ENCODE measurements at places on chromosomes 7 and 10.
A peak's percentile ranks its signal among the peaks of the same experiment; 100 is the strongest.

DNA sequence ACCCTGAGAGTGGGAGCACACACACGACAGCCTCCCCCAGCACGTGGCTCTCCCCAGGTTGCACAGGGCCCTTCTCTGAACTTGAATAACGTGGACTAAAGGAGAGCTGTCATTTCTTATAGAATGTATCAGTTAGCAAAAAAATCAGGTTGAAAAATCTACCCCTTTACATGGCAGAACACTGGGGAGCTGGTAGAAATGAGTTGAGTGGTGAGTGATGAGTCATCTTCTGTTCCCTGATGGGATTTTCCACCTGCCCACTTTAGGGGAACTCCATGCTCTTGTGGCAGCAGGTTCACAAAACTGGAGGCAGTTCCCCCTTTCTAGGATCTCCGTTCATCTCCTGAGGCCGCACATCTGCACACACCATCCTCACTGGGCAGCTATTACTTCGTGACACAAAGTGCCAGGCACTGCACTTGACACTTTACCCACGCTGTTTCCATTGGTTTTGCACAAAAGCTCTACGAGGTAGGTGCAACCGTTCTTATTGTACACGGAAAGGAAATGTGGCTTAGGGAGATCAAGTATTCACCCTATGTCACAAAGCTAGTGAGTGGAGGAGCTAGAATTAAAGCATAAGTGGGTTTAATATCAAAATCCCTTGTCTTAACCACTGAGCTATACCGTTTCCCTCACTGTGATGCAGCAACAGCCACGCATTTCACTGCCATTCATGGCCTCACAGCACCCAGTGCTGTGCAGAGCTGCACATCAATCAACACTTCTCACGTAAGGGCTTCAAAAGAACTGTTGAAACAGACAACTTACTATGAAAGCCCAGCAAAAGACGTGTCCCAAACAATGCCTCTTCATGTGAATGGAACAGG lies 80.2 kb downstream of the RNF216 start:
- DNase-seq, result peak; percentile 63

- no peak for DNase-seq
Measured at GRCh38 chr7:131586759-131587158, 30.3 kb upstream of the PODXL start.

GRCh38 chr10:6654571-6654970 lies 74.5 kb upstream of the PRKCQ start:
- no peak for DNase-seq

DNA sequence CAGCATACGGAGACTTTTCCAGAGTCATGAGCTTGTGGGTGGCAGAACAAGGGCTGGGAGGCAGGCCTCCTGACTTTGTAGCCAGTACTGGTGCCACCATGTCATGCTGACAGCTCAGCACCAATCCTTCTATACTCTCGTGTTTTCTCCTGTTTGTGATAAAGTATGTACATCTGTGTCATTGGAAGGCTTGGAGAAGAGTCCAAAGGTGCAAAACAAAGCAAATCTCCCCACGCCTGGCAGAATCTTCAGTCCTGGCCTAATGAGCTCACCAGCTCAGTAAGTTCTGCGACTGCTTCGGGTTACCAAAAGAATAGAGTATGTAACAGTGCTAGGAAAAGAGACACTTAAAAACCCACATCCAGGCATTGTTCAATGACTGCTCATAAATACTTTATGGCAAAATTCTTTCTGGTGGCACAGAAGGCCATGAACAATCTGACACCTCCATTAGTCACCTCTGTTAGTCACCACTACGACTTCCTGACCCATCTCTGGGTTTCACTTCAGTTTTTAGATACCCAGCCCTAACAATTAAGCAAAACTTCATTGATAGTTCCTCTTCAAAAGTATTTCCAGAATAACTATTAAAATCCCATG lies 24.5 kb downstream of the STEAP1 start:
- peak; percentile 6 for DNase-seq

DNA sequence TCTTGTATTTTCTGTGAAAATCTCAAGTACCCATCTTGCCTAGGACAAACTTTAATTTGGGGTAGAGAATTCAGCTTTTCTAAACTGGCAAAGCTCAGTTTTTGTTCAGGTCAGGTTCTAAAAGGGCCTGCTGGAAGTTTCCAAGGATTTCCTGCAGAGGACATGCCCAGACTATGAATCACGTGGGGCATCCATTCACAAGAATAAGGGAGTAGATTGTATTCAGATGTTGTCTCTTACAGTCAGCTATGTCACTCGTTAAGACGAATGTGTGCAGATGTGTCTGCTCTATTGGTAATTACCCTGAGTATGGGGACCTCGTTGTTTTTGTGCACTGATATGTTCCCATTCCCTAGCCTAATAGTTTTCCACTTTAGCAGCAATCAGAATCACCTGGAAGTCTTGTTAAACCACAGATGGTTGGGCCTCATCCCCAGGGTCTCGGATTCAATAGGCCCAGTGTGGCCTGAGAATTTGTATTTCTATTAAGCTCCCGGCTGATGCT lies 81.0 kb upstream of the ITPRID1 start:
- no peak for DNase-seq

DNA sequence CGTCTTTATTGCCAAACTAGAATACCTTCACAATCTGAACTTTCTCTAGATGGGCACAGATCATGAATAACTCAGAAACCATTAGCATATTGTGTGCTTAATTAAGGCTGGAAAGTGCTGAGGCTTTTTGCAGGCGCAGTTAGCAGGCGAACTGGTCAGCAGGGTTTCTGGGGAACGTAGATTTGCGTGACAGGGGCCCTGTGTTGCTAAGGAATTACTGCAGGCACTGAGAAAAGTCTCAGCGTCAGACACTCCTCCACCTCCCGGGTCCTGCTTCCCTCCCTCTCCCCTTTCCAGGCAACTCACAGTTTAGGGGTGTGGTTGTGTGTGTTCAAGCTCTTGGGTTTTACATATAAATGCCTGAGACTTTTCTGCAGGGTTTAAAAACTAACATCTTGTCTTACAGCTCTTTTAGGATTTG lies 2.2 kb downstream of the MAP3K8 start:
- DNase-seq, result no peak

- no peak for DNase-seq
Measured at GRCh38 chr10:80894797-80895467, 357.2 kb downstream of the SH2D4B start.

GRCh38 chr7:138247568-138248333 lies 171.5 kb downstream of the AKR1D1 start:
- DNase-seq, result no peak

- DNase-seq, result no peak
Measured at GRCh38 chr7:155570171-155570958, 24.0 kb upstream of the CNPY1 start.

DNA sequence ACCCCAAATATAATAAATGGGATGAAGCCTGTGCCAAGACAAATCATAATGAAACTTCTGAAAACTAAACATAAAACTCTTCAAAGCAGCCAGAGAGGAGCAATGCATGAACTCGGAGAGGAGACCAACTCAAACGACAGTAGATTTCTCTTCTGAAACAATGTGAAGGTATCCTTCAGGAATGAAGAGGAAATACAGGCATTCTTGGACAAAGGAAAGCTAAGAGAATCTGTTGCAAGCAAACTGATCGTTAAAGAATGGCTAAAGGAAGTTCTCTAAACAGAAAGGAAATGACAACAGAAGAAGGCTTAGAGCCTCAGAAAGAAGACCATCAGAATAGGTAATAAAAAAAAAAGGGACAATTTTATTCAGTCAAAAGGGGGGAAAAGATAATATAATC lies 6.6 kb downstream of the GNA12 start:
- DNase-seq, result no peak

GRCh38 chr10:113666682-113667252 lies 2.9 kb upstream of the NRAP start:
- DNase-seq, result no peak

- no peak for DNase-seq
Measured at GRCh38 chr10:132186488-132187429, at the start of gene DPYSL4. Gene DPYSL4 (plus strand): TSS chr10:132186948. CDS start chr10:132187064, 116 bp downstream.

All from stimulated activated CD4-positive, alpha-beta T cell treated with anti-CD3 and anti-CD28 coated beads, Interleukin-12 subunit alpha, Interleukin-12 subunit beta, amount 100 ng/mL, for 24 hours (primary cell).